ENCODE measurements at places on chromosomes 2 and 18. TPM values are rescaled to one million over a fixed set of nuclear protein-coding genes. Genes with fewer than 3 reads are reported as not detected.
A peak's percentile ranks its signal among the peaks of the same experiment; 100 is the strongest.

DNA sequence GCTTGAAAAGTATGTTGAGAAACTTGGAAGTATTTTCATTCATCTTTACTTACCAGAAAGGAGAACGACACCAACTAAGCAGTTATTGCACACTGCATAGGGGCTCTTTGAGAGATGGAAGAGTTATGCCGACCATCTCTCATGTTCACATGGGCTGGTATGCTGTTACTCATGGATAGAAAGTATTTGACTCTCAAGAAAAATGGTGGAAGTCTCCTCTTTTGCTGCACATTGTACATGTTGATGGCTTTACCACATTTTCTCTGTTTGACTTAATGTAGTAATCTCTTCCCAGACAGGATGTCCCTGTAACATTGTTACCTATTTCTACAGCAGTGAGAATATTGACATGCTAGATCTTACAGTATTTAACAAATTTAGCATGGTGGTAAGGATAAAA is 23.2 kb downstream of the CAB39 start:
- no peak overlapping the region for H3K27ac ChIP-seq
- peaks cover 4% of the 10 kb centered on the region for H3K4me1 ChIP-seq
- no peaks in the 10 kb centered on the region for H3K36me3 ChIP-seq
- no peak for DNase-seq
- H3K4me3 ChIP-seq: no peak overlapping the region
- H3K27me3 ChIP-seq: no peaks in the 10 kb centered on the region

GRCh38 chr2:55111570-55112228 is 61.4 kb upstream of the RTN4 start:
- DNase-seq: peak; percentile 90
- peaks cover 44% of the 10 kb centered on the region for H3K4me1 ChIP-seq
- no peak overlapping the region for H3K4me3 ChIP-seq
- peak overlapping the region; percentile 96 for H3K27ac ChIP-seq
- no peaks in the 10 kb centered on the region for H3K27me3 ChIP-seq
- H3K36me3 ChIP-seq: no peaks in the 10 kb centered on the region

GRCh38 chr2:65767946-65768345 is 335.5 kb upstream of the SPRED2 start:
- DNase-seq: no peak
- H3K36me3 ChIP-seq: no peaks in the 10 kb centered on the region
- no peaks in the 10 kb centered on the region for H3K27me3 ChIP-seq
- no peak overlapping the region for H3K4me3 ChIP-seq

DNA sequence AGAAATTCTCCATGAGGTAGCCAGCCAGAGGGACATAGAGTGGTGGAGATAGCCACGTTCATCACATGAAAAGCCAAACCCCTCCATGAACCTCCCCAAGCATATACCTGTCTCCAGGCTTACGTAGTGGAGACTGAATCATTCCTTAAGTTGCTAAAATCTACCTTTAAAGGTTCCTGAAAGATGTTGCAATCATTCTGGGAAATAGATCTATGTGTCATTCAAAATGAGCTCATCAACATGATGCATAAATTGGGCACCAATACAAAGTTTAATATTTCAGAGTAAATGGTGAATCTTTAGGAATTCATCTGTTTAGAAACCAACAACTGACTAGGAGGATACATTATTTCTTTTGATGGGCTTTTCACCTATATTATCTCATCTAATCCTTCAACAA is 362.6 kb upstream of the ID2 start:
- no peak overlapping the region for H3K27ac ChIP-seq
- no peaks in the 10 kb centered on the region for H3K4me1 ChIP-seq
- no peaks in the 10 kb centered on the region for H3K36me3 ChIP-seq
- H3K27me3 ChIP-seq: no peaks in the 10 kb centered on the region
- DNase-seq: no peak

- no peak overlapping the region for H3K4me3 ChIP-seq
- H3K27ac ChIP-seq: no peak overlapping the region
- no peaks in the 10 kb centered on the region for H3K4me1 ChIP-seq
- no peaks in the 10 kb centered on the region for H3K27me3 ChIP-seq
- peaks cover 51% of the 10 kb centered on the region for H3K36me3 ChIP-seq
These were observed 32.5 kb upstream of the ERCC3 start for GRCh38 chr2:127326289-127326945.

GRCh38 chr18:34871435-34871834 is 161.3 kb downstream of the DTNA start:
- H3K27me3 ChIP-seq: no peaks in the 10 kb centered on the region
- H3K27ac ChIP-seq: no peak overlapping the region
- H3K4me1 ChIP-seq: no peaks in the 10 kb centered on the region
- no peaks in the 10 kb centered on the region for H3K36me3 ChIP-seq

DNA sequence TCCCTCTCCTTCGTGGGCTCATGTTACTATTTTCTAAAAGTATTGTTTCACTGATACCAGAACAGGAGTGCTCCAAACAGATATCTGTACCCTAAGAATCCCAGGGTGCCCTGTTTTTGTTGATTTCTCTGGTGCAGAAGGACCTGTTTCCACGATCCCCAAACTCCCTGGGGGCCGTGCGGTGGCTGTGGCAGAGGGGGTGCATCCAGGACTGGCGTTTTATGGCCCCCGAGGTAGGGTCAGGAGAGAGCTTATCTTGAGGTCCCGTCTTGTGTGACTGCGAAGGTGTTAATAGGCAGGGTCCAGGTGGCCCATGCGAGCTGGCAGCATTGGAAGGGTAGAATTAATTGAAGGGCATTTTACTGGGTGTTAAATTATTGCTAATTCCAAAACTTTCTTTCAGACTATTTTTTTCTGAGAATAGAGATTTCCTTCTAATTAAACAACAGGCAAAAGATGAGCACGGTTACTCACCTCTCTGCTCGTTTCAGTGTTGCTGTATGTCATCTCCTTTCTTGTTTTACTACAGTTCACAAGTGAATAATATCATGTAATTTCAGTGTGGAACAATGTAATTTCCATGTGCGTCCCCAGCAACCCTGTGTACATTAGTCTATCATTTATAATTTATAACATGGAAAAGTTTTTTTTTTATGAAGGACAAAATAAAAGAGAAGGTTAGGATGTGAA is 8.2 kb downstream of the TWIST2 start:
- peaks cover 10% of the 10 kb centered on the region for H3K27me3 ChIP-seq
- H3K4me3 ChIP-seq: no peak overlapping the region
- no peak for DNase-seq
- no peak overlapping the region for H3K27ac ChIP-seq
- H3K4me1 ChIP-seq: no peaks in the 10 kb centered on the region
- no peaks in the 10 kb centered on the region for H3K36me3 ChIP-seq

GRCh38 chr18:62617793-62618591 is 95.2 kb downstream of the ZCCHC2 start:
- no peak for DNase-seq
- H3K4me1 ChIP-seq: no peaks in the 10 kb centered on the region
- no peak overlapping the region for H3K4me3 ChIP-seq

- H3K4me1 ChIP-seq: no peaks in the 10 kb centered on the region
- H3K27me3 ChIP-seq: peaks cover 25% of the 10 kb centered on the region
These were observed at the start of gene CNTNAP5 for GRCh38 chr2:124025171-124025580. TSS of gene CNTNAP5 (plus strand) at chr2:124025287. CDS start at chr2:124025651, 364 bp downstream.

DNA sequence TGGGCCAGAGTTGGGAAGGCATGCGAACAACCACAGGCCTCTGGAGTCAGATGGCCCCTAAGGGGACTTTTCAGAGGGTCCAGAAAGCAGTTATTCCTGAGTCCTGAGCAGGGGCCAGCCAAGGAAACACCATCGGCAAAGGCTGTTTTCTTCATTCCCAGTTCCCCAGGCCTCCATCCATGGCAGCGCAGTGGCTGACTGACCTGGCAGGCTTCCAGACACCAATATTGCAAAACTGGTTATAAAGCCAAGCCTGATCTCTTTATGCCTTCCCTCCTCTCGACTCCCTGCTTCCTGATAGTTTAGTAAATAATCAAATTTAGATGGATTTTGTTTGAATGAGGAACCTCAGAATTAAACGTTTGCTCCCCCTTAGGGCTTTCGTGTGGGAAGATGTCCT is 133.4 kb upstream of the ITGA6 start:
- no peaks in the 10 kb centered on the region for H3K36me3 ChIP-seq
- H3K27ac ChIP-seq: no peak overlapping the region
- H3K4me3 ChIP-seq: no peak overlapping the region
- peaks cover 5% of the 10 kb centered on the region for H3K27me3 ChIP-seq

DNA sequence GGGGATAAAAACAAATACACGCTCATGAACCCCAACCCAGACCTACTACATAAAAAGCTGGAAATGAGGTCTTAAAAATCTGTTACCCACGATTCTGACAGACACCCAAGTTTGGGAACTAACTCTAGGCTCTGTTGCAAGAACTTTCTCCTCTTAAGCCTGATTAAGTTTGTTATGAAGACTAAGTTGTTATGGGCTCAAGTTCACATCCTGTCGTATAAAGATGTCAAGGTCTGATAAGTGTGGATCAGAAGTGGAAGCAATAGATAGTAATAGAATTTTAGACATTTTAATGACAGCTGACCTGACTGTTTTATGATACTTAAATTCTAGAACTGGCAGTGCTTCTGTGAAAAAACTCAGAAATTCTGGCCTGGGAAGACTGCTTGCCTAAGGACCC is 43.2 kb downstream of the LPIN2 start:
- no peaks in the 10 kb centered on the region for H3K27me3 ChIP-seq
- no peak for DNase-seq
- H3K36me3 ChIP-seq: no peaks in the 10 kb centered on the region
- H3K27ac ChIP-seq: no peak overlapping the region
- H3K4me3 ChIP-seq: no peak overlapping the region

DNA sequence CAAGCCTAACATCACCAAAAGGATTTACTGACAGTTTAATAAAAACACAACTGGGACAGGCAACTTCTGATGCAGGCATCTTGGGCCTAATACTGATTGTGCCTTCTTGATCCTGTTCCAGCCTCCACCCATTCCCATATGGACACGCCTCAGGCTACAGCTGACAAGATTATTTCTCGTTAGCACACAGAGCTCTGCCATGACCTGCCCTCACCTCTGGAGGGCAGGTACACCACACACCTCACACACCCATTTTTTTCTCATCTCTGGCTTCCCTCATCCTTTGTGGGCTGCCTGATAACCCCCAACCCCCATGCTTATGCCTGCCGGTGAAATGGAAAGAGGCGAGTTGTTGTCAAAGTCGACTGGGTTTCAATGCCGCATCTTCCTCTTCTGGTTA is 147.0 kb downstream of the ANTXR1 start:
- peaks cover 22% of the 10 kb centered on the region for H3K4me1 ChIP-seq
- no peaks in the 10 kb centered on the region for H3K27me3 ChIP-seq
- no peak for DNase-seq
- H3K36me3 ChIP-seq: no peaks in the 10 kb centered on the region
- H3K27ac ChIP-seq: no peak overlapping the region
- H3K4me3 ChIP-seq: no peak overlapping the region

GRCh38 chr2:20144861-20145260 is 80.1 kb downstream of the SDC1 start:
- H3K27me3 ChIP-seq: no peaks in the 10 kb centered on the region
- no peaks in the 10 kb centered on the region for H3K4me1 ChIP-seq
- H3K4me3 ChIP-seq: no peak overlapping the region
- H3K36me3 ChIP-seq: no peaks in the 10 kb centered on the region
- no peak overlapping the region for H3K27ac ChIP-seq

DNA sequence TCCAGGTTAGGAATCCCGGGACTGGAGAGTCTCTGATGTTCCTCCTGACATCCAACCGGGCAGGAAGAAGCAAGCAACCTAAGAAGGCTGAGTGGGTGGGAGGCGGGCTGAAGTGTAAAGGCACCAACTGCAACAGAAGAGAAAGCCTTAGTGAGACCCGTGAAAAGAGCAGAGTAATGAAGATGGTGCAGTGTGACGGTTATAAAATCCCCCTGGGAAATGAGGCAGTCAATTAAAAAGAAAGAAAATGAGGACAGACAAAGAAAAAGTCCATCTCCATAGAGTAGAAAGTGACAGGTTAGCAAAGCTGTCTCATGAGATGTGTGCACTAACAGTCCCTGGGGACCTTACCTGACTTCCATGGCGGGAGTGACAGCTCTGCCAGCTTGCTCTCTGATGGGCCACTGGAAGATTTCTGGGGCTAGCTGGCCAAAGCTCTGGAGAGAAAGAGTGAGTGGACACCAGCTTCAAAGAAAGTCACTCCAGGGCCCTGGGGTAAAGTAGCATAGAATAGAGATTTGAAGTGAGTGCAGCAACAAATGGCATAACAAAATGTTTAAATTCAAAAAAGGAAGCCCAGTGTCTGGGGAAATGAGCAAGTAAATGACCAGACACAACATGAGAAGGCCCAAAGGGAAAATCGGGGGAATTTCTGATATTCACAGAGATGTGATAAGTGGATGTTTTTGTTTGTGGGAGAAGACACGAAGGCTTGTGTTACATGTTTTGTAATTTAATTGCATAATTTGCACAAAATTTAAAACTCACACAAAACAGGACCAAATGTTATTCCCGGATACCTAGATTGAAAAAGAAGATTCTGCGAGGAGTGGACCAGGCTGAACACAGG is 44.1 kb upstream of the IGFBP2 start:
- no peak for DNase-seq
- H3K27ac ChIP-seq: no peak overlapping the region
- H3K36me3 ChIP-seq: no peaks in the 10 kb centered on the region
- no peak overlapping the region for H3K4me3 ChIP-seq
- no peaks in the 10 kb centered on the region for H3K27me3 ChIP-seq
- H3K4me1 ChIP-seq: no peaks in the 10 kb centered on the region

DNA sequence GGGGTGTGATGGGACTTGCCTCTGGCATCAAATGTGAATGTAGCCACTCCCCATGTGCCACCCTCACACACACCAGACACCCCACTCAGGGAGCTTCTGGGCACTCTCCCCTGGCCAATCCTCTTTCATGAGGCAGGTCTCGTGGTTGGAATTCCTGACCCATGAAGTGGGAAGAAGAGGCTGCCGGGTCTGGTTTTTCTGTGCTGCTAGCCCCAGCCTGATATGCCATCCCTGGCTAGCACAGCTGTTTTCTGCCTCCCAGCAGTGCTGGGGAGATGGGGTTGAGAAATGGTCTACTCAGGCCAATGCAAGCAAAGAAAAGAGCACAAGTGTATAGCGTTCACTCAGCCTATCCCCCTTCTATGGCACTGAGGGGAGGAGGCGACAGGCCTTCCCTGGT is 1.2 kb upstream of the C2orf72 start:
- DNase-seq: no peak
- no peaks in the 10 kb centered on the region for H3K36me3 ChIP-seq

DNA sequence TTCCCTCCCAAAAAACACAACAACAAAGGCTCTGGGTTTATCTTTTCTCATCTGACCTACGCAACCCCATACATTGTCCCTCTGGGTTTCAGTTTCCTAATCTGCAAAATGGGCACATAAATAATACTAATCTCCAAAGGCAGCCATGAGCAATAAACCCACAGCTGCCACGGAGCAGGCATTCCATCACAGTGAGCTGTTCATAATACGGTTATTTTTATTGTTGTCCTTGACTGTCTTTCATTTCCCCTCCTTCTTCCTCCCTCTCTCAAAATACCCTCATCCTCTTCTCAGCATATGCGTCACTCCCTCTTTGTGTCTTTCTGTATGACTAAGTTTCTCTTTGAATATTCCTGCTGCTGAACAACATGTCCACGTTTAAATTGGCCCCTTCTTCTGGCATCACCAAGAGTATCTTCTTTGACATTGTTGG is 129.8 kb upstream of the CAB39 start:
- no peaks in the 10 kb centered on the region for H3K36me3 ChIP-seq
- no peak overlapping the region for H3K4me3 ChIP-seq
- H3K27me3 ChIP-seq: no peaks in the 10 kb centered on the region
- DNase-seq: no peak
- H3K27ac ChIP-seq: no peak overlapping the region

KCNJ3 gene
- total RNA-seq: 2.2 TPM

ASPRV1 gene
- 0.61 TPM for total RNA-seq

RTP5 gene
- not detected for total RNA-seq

FAM124B gene
- total RNA-seq: 1.1 TPM

C2orf80 gene
- not detected for total RNA-seq

AFF3 gene
- 3.1 TPM for total RNA-seq

RAB3GAP1 gene
- 32.5 TPM for total RNA-seq

VAPA gene
- total RNA-seq: 894 TPM

Data from adrenal gland (tissue), 19 donors.